ENCODE measurements at places on chromosomes 5 and 9.

DNA sequence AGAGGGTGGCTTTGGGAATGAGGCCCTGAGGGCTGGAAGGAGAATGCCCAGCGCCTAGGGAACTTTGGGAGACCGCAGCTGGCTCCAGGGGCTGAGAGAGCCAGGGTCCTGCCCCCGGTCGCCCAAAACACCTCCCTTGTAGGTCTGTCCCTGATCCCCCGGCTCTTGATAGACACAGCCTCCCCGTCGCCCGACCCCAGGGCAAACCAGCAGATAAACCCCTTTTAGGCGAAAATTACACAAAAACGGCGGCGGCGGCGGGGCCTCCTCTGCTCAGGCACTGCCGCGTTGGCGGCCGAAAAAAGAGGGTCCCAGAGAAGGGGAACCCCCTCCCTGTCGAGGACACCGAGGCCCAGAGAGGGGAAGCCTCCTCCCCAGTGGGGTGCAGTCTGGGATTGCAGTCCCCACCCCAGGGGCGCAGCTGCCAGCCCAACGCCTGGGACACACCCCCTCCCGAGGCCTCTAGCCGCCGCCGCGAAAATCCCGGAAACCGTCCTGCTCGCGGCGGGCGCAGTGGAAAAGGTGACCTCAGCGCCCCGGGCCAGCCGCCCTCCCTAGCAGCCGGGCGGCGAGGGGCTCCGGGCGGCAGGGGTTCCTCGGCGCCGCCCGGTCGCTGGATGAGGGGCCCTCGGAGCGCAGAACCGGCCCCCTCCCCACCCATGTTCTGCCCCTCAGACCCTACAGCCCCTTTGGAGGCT lies 3.1 kb upstream of the BARX1 start:
- DNase-seq: peak; percentile 69
- no peaks in the 10 kb centered on the region for H3K36me3 ChIP-seq
- peaks cover 29% of the 10 kb centered on the region for H3K4me1 ChIP-seq
- peaks cover 95% of the 10 kb centered on the region for H3K27me3 ChIP-seq

GRCh38 chr5:139639619-139640380 lies 8.3 kb upstream of the CXXC5 start:
- H3K27me3 ChIP-seq: peaks cover 1% of the 10 kb centered on the region
- no peak for DNase-seq
- H3K36me3 ChIP-seq: no peaks in the 10 kb centered on the region
- no peak overlapping the region for H3K27ac ChIP-seq

- peaks cover 30% of the 10 kb centered on the region for H3K4me1 ChIP-seq
- peaks cover 6% of the 10 kb centered on the region for H3K27me3 ChIP-seq
- peaks cover 42% of the 10 kb centered on the region for H3K36me3 ChIP-seq
- no peak overlapping the region for H3K27ac ChIP-seq
- DNase-seq: peak; percentile 59
- H3K4me3 ChIP-seq: peak overlapping the region; percentile 18
These were observed 180.2 kb downstream of the ADCY2 start for GRCh38 chr5:7576023-7576715.

GRCh38 chr9:12846035-12846434 lies 71.2 kb downstream of the LURAP1L start:
- H3K4me3 ChIP-seq: no peak overlapping the region
- peaks cover 3% of the 10 kb centered on the region for H3K27me3 ChIP-seq
- no peak overlapping the region for H3K27ac ChIP-seq
- H3K36me3 ChIP-seq: no peaks in the 10 kb centered on the region
- peaks cover 8% of the 10 kb centered on the region for H3K4me1 ChIP-seq

DNA sequence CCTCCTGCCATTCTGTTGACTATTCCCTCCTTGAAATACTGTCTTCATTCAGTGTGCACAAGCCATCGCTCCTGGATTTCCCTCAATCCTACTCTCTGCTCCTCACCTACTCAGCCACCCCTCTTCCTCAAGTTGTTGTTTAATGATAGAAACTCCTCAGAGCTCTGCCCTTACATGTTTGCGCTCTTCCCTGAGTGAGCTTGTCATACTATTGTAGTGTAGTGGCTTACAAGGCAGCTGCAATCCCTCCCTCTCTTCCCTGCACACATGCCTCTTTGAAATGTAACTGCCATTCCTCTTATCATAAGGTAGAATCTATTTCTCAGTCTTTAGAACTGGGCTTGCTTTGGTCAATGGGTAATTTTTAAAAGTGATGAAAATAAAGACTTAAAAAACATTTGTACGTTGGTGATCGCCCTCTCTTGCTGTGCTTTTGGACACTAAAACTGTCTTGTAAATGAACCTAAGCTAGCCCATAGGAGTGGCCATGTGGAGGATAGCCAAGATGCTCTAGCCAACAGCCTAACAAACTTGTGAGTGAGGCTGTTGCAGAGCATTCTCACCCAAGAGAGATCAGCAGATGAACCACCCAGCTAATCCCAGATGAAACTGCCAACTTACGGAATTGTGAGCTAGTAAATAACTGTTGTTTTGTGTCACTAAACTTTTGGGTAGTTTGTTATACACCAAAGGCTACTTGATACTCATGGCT lies 18.1 kb upstream of the SMAD5 start:
- no peaks in the 10 kb centered on the region for H3K36me3 ChIP-seq
- no peak overlapping the region for H3K4me3 ChIP-seq
- H3K27ac ChIP-seq: no peak overlapping the region
- H3K27me3 ChIP-seq: no peaks in the 10 kb centered on the region
- no peak for DNase-seq

DNA sequence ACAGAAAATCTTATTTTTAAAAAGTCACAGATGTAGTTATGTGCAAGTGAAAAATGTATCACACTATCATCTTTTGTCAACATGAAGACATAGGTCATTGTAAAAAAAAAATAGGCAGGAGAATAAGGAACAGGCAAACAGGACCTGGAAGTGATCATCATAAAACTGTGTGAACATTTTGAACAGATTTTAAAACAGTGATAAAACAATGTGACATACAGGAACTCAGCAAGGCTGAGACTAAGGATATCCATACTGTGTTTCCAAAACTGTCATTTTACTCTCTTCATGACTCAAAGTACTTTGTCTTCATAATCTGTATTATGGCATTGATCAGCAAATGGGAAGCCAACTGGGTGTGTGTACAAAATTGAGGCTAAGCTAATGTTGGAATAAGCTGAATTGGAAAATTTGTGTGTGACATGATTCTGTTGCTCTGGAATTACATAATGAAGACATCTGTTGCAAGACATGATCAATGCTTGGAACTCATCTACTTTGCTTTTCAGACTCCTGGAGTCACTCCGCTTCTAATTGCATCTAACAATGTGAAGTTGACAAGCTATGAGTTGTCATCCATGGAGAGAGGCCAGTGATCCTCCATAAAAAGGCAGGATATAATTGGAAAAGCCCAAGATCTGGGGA lies 978.7 kb upstream of the NUDT12 start:
- H3K27ac ChIP-seq: no peak overlapping the region
- no peaks in the 10 kb centered on the region for H3K4me1 ChIP-seq
- DNase-seq: no peak
- no peak overlapping the region for H3K4me3 ChIP-seq

DNA sequence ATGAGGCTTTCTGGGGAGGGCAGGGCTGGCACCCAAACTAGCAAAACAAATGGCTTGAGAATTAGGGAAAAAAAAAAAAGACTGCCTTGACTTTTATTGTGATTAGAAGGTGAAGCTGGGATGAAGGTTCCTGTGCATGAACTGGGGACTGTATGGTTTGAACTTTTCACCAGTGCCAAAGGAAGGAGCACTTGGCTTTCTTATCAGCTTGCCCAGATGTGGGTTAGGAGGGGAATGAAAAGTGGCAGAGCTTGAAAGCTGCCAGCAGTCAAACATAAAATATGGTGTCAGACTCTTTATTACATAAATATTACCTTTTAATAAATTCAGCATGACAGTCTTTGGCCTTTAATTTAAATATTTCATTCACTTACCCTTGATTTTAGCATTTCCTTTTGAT lies 182.5 kb downstream of the PSAT1 start:
- no peak overlapping the region for H3K27ac ChIP-seq
- H3K4me3 ChIP-seq: no peak overlapping the region
- H3K4me1 ChIP-seq: no peaks in the 10 kb centered on the region
- no peak for DNase-seq
- peaks cover 23% of the 10 kb centered on the region for H3K36me3 ChIP-seq
- H3K27me3 ChIP-seq: peaks cover under 1% of the 10 kb centered on the region

GRCh38 chr9:77707383-77708063 lies 59.4 kb upstream of the GNA14 start:
- H3K4me1 ChIP-seq: peaks cover 5% of the 10 kb centered on the region
- H3K27me3 ChIP-seq: peaks cover 4% of the 10 kb centered on the region
- H3K36me3 ChIP-seq: peaks cover 43% of the 10 kb centered on the region
- no peak for DNase-seq

DNA sequence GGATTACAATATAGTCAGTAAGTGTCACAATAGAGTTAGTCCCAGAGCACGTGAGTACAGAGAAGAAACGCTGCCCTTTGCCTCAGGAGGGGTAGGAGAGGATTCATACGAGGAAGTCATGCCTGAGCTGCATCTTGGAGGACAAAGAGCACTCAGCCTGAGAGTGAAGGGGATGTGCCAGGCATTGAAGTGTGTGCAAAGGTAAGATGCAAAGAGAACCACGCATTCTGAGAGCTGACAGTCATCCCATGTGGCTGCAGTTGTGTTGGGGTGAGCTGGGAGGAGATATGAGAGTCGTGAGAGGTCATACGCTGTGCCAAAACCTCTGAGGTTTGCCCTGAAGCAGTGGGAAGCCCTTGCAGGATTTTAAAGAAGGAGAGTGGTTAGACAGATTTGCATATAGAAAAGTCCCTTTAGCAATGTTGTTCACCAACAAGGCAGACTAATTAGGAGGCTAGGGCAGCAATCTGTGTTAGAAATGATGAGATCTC lies 97.5 kb downstream of the PIP5K1B start:
- DNase-seq: no peak
- peaks cover 30% of the 10 kb centered on the region for H3K4me1 ChIP-seq
- no peaks in the 10 kb centered on the region for H3K36me3 ChIP-seq
- H3K4me3 ChIP-seq: no peak overlapping the region
- no peak overlapping the region for H3K27ac ChIP-seq

- DNase-seq: no peak
- peaks cover 8% of the 10 kb centered on the region for H3K27me3 ChIP-seq
- H3K4me3 ChIP-seq: no peak overlapping the region
- no peak overlapping the region for H3K27ac ChIP-seq
- peaks cover 17% of the 10 kb centered on the region for H3K4me1 ChIP-seq
These were observed 36.4 kb upstream of the ADAMTS2 start for GRCh38 chr5:179381691-179382090.

- H3K4me3 ChIP-seq: no peak overlapping the region
- no peak overlapping the region for H3K27ac ChIP-seq
- DNase-seq: no peak
- no peaks in the 10 kb centered on the region for H3K4me1 ChIP-seq
- H3K27me3 ChIP-seq: peaks cover 18% of the 10 kb centered on the region
These were observed 89.1 kb downstream of the MED10 start for GRCh38 chr5:6289239-6289638.

- no peak overlapping the region for H3K4me3 ChIP-seq
- no peak for DNase-seq
- H3K4me1 ChIP-seq: peaks cover 5% of the 10 kb centered on the region
These were observed 422.3 kb downstream of the SPATA31D1 start for GRCh38 chr9:82410866-82411265.

GRCh38 chr5:80205846-80206245 lies 50.0 kb downstream of the SERINC5 start:
- H3K4me1 ChIP-seq: peaks cover 37% of the 10 kb centered on the region
- peak overlapping the region; percentile 66 for H3K27ac ChIP-seq
- H3K27me3 ChIP-seq: peaks cover 3% of the 10 kb centered on the region

- H3K4me3 ChIP-seq: no peak overlapping the region
- DNase-seq: no peak
- H3K27me3 ChIP-seq: peaks cover 2% of the 10 kb centered on the region
- H3K4me1 ChIP-seq: no peaks in the 10 kb centered on the region
- no peaks in the 10 kb centered on the region for H3K36me3 ChIP-seq
- no peak overlapping the region for H3K27ac ChIP-seq
These were observed 432.1 kb upstream of the RGMB start for GRCh38 chr5:98341038-98342032.

DNA sequence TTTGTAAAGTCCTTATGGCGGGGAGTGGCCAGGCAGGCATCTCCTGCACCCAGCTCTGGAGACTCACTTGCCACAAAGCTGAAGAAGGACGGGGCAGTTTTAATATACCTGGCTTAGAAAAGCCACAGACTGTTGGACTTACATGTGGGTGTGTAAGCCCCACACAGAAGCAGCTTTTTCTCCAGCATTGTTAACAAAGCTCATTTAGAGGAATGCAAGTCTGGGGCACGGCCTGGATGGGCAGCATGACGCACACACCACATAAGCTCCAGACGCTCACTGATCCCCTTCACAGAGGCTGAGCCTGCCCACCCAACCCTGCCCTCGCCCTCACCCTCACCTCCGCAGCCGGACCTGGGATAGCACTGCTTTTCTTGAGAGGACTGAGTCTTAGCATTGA lies 58.0 kb upstream of the PDE8B start:
- no peaks in the 10 kb centered on the region for H3K4me1 ChIP-seq
- no peaks in the 10 kb centered on the region for H3K27me3 ChIP-seq
- H3K27ac ChIP-seq: no peak overlapping the region
- H3K36me3 ChIP-seq: peaks cover 9% of the 10 kb centered on the region

GRCh38 chr9:138075961-138076649 lies 198.5 kb downstream of the CACNA1B start:
- no peak for DNase-seq
- peaks cover 14% of the 10 kb centered on the region for H3K27me3 ChIP-seq
- H3K4me3 ChIP-seq: no peak overlapping the region
- peaks cover 6% of the 10 kb centered on the region for H3K4me1 ChIP-seq
- no peaks in the 10 kb centered on the region for H3K36me3 ChIP-seq

DNA sequence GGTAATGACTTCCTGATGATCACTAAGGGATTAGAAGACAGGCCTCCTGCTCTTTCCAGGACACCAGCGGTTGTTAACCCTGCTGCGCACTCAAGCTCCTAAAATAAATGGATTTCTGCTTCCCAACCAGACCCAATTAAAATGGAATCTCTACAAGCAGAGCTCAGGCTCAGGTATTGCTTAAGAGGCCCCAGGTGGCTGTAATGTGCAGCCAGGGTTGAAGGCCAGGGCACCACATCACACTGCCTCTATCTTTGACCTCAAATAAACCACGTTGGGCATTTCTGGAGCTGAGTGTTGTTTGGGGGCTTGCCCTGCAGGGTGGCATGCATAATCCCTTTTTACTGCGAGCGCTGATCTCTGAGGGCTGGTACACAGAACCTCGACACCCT lies 108.0 kb downstream of the FBXO38 start:
- H3K27me3 ChIP-seq: peaks cover 31% of the 10 kb centered on the region
- H3K27ac ChIP-seq: no peak overlapping the region
- no peak overlapping the region for H3K4me3 ChIP-seq
- no peaks in the 10 kb centered on the region for H3K36me3 ChIP-seq
- no peak for DNase-seq
- no peaks in the 10 kb centered on the region for H3K4me1 ChIP-seq

GRCh38 chr5:176185133-176185733 lies 53.0 kb upstream of the SIMC1 start:
- H3K4me1 ChIP-seq: peaks cover 52% of the 10 kb centered on the region
- DNase-seq: no peak
- no peak overlapping the region for H3K4me3 ChIP-seq
- H3K27ac ChIP-seq: no peak overlapping the region
